H9 (cell line): ENCODE measurements at places on chromosomes 7 and 10. TPM values are rescaled to one million over a fixed set of nuclear protein-coding genes. Genes with fewer than 3 reads are reported as not detected.
A peak's percentile ranks its signal among the peaks of the same experiment; 100 is the strongest.

Gene ABCB1
- total RNA-seq: 0.15 and 0.33 TPM in 2 replicates

DNA sequence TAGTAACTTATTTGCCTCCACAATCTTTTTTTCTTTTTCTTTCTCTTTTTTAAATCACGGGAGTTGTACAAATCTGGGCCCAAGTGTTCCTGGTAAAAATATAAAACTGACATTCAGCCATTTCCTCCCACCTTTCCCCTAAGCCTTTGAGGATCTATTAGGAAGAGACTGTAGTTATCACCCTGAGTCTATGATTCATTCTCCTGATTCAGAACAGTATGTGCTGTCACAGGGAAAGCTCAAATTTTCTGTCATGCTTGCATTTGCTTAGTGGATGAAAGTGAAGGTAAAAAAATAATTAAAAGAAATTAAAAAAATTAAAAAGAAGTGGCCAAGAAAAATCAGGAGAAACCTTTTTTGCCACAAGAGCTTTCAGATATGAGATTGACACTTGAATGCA lies 71.7 kb downstream of the KIF20B start:
- H3K27ac ChIP-seq: no peak overlapping the region
- H3K4me3 ChIP-seq: no peak overlapping the region
- no peaks in the 10 kb centered on the region for H3K4me1 ChIP-seq
- H3K27me3 ChIP-seq: no peaks in the 10 kb centered on the region
- no peak for DNase-seq

Gene SPDYE2
- not detected in 2 replicates for total RNA-seq

DNA sequence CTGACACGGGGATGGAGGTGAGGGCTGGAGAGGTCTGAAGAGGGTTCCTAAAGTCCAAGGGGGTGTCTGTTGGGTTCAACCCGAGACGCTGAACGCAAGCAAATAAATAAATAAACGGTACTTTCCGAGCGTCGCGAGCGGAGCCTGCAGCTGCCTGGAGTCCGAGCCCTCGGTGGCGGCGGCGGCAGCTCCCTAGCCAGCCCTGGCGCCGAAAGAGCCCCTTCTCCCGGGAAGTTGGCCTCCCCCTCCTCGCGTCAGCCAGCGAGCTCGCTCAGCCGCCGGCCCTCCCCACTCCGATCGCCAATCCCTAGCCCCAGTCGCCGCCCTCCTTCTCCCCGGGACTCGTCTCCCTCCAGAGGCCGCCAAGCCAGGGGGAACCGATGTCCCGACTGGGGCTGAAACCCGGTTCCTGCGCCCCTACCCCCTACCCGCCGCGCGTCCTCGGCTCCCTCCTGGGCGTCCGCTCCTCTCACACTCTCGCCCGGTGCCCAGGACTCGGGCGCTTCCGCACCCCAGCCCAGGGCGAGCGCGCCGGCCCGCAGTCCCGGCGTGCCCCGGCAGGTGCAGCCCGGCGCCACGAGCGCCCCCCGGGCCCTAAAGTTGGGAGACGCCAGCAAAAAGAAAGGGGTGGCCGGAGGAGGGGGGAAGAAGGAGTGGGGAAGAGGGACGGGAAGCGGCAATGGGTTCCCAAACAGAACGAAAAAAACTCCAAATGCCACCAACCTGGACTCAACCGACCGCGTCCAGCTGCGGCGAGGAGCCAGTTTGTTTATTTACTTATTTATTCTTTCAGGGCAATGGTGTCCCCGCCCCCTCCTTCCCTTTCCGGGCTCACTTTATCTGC lies at the start of gene GFRA1:
Gene GFRA1, minus strand, starts transcription at position 767 of the 844 bp plus-strand sequence. CDS start 1,177 bp downstream, outside the sequence.
- H3K27me3 ChIP-seq: peaks cover 57% of the 10 kb centered on the region
- H3K4me3 ChIP-seq: peak within 1 kb of the TSS; percentile 68
- no peak within 1 kb of the TSS for H3K27ac ChIP-seq
- H3K4me1 ChIP-seq: no peaks in the 10 kb centered on the region
- H3K36me3 ChIP-seq: no peaks in the 10 kb centered on the region; the same call in 1 of the 3 replicates

DNA sequence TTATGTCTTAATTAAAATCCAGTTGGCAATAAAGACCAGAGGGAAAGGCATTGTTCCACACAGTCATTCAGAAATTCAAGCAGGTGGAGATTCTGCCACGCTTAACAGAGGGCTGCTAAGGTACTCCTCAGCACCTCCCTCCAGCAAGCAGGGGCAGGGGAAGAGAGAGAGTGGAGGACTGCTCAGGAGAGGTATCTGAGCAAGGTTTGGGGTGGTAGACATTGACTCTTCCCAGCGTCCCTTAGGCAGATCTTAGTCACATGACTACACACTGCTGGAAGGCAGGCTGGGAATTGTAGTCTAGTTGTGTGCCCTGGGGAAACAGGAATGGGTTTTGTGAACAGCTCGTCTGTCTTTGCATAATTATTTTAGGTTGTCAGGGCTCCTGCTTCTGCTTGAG lies 181.6 kb downstream of the NPSR1 start:
- H3K27me3 ChIP-seq: no peaks in the 10 kb centered on the region
- no peak overlapping the region for H3K4me3 ChIP-seq
- no peak overlapping the region for H3K27ac ChIP-seq
- H3K36me3 ChIP-seq: peaks cover 15% of the 10 kb centered on the region
- DNase-seq: no peak

DNA sequence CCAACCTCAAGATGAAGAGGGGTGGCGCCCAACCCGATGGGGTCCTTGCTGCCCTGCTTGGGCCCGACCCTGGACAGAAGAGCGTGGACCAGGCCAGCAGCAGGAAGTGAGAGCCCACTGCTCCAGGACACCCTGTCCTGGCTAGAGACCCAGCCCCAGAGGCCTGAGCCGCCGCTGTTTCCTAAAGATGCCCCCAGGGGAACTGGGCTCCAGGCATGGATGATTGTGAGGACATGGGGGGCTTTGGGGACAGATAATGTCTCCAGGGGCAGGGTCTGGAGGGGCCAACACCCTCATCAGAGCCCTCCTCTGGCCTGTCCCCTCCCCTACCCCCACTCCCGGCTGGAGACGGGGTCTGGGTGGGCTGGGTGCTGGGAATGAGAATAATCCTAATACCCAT lies 71.7 kb downstream of the MYL10 start:
- no peak overlapping the region for H3K4me3 ChIP-seq
- no peaks in the 10 kb centered on the region for H3K27me3 ChIP-seq
- peak; percentile 15 for DNase-seq
- no peaks in the 10 kb centered on the region for H3K4me1 ChIP-seq
- H3K27ac ChIP-seq: no peak overlapping the region
- H3K36me3 ChIP-seq: peaks cover 8% of the 10 kb centered on the region; the same call in 2 of the 3 replicates

Gene PKD2L1
- total RNA-seq: 0.20 TPM in 1 of 2 replicates, not detected in the other

Gene OR2A42
- not detected in 2 replicates for total RNA-seq

GRCh38 chr10:68047554-68048327 lies 27.3 kb downstream of the HERC4 start:
- H3K27me3 ChIP-seq: no peaks in the 10 kb centered on the region
- no peak overlapping the region for H3K27ac ChIP-seq
- no peak for DNase-seq
- H3K4me3 ChIP-seq: no peak overlapping the region
- H3K36me3 ChIP-seq: peaks cover 13% of the 10 kb centered on the region; the same call in 1 of the 2 replicates
- no peaks in the 10 kb centered on the region for H3K4me1 ChIP-seq

DNA sequence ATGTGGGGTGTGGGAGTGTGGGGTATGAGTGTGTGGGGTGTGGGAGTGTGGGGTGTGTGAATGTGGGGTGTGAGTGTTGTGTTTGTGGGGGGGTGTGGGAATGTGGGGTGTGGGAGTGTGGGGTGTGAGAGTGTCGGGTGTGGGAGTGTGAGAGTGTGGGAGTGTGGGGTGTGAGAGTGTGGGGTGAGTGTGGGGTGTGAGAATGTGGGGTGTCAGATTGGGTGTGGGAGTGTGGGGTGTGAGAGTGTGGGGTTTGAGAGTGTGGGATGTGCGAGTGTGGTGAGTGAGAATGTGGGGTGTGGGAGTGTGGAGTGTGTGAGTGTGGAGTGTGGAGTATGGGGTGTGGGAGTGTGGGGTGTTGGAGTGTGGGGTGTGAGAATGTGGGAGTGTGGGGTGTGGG lies 50.1 kb upstream of the EN2 start:
- H3K4me1 ChIP-seq: no peaks in the 10 kb centered on the region; the same call in 1 of the 2 replicates
- DNase-seq: no peak
- H3K27ac ChIP-seq: no peak overlapping the region
- H3K36me3 ChIP-seq: no peaks in the 10 kb centered on the region
- no peaks in the 10 kb centered on the region for H3K27me3 ChIP-seq
- no peak overlapping the region for H3K4me3 ChIP-seq

- peaks cover 6% of the 10 kb centered on the region for H3K36me3 ChIP-seq
- no peaks in the 10 kb centered on the region; the same call in 1 of the 2 replicates for H3K4me1 ChIP-seq
- DNase-seq: no peak
These were observed 130.8 kb downstream of the PRPF18 start for GRCh38 chr10:13717571-13717935.

DNA sequence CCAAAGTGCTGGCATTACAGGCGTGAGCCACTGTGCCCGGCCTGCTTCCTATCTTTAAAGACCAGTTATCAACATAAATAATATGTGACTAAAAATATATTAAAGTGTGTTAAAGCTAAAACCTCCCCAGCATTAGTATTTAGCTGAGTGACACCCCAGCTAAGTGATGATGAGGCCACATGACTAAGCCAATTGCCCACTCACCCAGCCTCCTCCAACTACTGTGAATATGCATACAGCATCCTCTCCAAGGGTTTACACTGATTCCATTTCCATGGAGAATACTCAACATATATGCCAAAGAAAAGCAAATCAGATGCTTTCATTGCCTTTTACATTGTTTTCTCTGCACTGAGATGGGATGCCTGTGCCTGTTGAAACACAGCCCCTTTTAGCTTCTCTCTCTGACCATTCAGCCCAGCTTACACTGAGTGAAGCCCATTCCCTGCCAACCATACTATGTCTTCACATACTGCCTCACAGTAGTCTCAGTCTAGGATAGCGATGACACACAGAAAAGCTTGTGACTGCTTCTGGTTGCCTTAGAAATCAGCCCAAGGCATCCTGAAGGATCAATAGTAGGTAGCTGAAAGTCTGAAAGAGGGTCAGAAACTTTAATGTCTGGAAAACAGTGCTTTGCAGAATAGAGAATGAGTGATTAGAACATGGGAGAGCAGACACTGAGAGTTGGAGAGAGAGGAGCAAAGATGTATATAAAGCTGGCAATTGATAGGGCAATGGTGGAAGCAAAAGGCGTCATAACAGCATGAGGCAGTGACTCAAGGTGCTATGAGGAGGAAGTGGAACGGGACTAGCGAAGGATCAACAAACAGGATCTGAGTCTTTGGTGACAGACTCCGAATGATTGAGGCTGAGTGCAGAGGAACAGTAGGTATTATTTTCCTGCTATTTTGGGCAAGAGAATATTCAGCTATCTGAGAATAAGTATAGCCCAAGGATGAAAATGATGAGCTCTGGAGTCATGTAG lies 19.8 kb upstream of the ATE1 start:
- H3K27me3 ChIP-seq: no peaks in the 10 kb centered on the region
- H3K4me3 ChIP-seq: no peak overlapping the region
- H3K36me3 ChIP-seq: no peaks in the 10 kb centered on the region
- H3K4me1 ChIP-seq: no peaks in the 10 kb centered on the region
- DNase-seq: no peak

Gene ELOVL3
- not detected in 2 replicates for total RNA-seq

GRCh38 chr10:64859911-64860310 lies 1338.7 kb downstream of the REEP3 start:
- no peaks in the 10 kb centered on the region for H3K4me1 ChIP-seq
- no peak overlapping the region for H3K4me3 ChIP-seq
- H3K36me3 ChIP-seq: no peaks in the 10 kb centered on the region
- H3K27me3 ChIP-seq: no peaks in the 10 kb centered on the region

DNA sequence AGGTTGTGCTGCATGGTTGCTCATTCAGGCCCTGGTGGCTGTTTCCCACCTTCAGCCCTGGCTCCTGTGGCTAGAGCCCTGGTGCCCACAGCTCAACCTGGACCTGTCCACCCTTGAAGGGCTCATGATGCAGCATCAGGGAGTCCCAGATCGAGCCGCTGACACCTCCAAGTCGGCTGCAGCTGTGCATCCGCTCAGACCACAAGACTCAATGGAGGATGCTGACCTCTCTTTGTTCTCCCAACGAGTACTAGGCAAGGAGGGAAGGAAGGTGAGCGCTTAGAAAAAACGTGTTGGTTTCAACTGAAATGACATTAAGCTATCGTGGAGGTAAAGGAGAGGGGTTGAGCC lies 9.5 kb upstream of the C10orf95 start:
- H3K4me3 ChIP-seq: peak overlapping the region; percentile 95
- H3K36me3 ChIP-seq: peaks cover 2% of the 10 kb centered on the region; the same call in 1 of the 2 replicates
- no peaks in the 10 kb centered on the region for H3K27me3 ChIP-seq
- peaks cover 3% of the 10 kb centered on the region for H3K4me1 ChIP-seq
- DNase-seq: no peak

GRCh38 chr7:18494821-18495408 lies 634 bp upstream of the HDAC9 start:
- DNase-seq: no peak
- no peaks in the 10 kb centered on the region for H3K36me3 ChIP-seq
- no peak overlapping the region for H3K27ac ChIP-seq
- H3K4me1 ChIP-seq: no peaks in the 10 kb centered on the region
- H3K4me3 ChIP-seq: peak overlapping the region; percentile 68

DNA sequence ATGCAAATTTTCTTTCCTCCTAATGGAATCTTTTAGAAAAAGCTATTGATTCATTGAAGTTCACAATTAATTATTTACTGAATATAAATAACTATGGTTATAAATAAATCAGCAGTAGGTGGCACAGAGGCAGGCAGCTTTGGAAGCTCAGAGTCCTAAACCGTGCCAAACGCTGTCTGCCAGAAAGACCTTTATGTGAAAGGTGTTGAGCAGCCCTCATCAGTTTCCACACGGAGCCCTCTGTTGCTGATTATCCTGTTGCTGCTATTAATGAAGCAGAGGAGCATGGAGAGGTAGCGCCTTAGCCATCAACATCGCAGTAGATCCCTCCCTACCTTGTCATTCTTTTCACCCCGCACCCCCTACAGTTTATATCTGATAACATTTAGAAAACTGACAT lies 51.0 kb downstream of the RTKN2 start:
- H3K27ac ChIP-seq: no peak overlapping the region
- H3K4me1 ChIP-seq: no peaks in the 10 kb centered on the region
- DNase-seq: no peak
- no peaks in the 10 kb centered on the region for H3K27me3 ChIP-seq
- no peaks in the 10 kb centered on the region; the same call in 2 of the 3 replicates for H3K36me3 ChIP-seq

GRCh38 chr7:150410131-150410530 lies 31.0 kb downstream of the ZNF775 start:
- DNase-seq: no peak
- no peak overlapping the region for H3K4me3 ChIP-seq
- no peaks in the 10 kb centered on the region for H3K27me3 ChIP-seq
- peaks cover 5% of the 10 kb centered on the region; the same call in 1 of the 2 replicates for H3K4me1 ChIP-seq
- H3K36me3 ChIP-seq: peaks cover 44% of the 10 kb centered on the region

Gene ZNF467
- total RNA-seq: 0.31 and 0.35 TPM in 2 replicates
